ENCODE measurements at places on chromosomes 1 and 21. TPM values are rescaled to one million over a fixed set of nuclear protein-coding genes. Genes with fewer than 3 reads are reported as not detected.

Gene FAM110D
- 0.72 TPM for total RNA-seq

Gene RGSL1
- total RNA-seq = 1.7 TPM

Gene ANGPTL1
- total RNA-seq = 306 TPM

- DNase-seq = no peak
These were observed 6.4 kb upstream of the KIF14 start for GRCh38 chr1:200626853-200627534.

DNA sequence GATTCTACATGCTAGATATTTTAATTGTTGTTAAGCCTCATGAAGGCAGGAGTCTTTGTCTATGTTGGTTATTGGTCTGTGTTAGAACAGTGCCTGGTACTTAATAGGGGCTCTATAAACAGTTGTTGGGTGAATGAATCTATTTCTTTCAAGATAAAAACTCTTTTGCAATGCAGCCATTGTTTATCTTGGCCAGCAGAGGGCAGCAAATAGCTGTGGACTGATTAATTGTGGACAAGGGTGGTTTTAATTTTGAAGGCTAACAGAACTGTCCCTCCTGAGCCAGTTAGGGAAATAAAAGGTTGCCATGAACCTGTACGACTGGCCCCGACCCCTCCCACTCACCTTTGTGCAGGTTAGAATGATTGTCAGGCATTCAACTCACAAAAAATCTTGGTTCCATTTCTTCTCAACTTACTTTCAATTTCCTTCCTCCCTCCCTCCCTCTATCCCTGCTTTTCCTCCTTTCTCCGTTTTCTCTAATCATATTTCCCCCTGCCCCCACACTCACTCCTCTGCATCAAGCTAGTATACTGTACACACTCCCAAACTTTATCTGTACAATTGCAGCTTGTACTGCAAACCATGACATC is 66.3 kb upstream of the DIRAS3 start:
- DNase-seq = peak; percentile 56

DNA sequence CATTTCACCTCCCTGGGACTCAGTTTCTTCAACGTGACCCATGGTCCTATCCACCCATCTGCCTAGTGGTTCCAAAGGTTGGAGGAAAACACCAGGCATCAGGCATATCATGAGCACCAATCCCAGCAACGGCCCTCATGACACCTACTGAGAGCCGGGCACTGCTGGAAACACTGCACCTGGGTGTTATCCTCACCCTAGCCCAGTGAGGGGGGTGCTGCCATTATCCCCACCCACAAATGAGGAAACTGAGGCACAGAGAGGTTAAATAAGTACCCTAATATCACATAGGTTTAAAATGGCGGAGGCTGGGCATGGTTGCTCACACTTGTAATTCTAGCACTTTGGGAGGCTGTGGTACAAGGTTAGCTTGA is 206.9 kb downstream of the MATN1 start:
- DNase-seq = no peak

- DNase-seq = no peak
These were observed 22.5 kb upstream of the SIKE1 start for GRCh38 chr1:114803001-114803400.
